H9 (cell line): ENCODE measurements at places on chromosomes 6 and 20. TPM values are rescaled to one million over a fixed set of nuclear protein-coding genes. Genes with fewer than 3 reads are reported as not detected.

The IRAK1BP1 gene
- total RNA-seq, result 3.8 and 4.0 TPM in 2 replicates

The MRAP2 gene
- 8.0 and 8.3 TPM in 2 replicates for total RNA-seq

DNA sequence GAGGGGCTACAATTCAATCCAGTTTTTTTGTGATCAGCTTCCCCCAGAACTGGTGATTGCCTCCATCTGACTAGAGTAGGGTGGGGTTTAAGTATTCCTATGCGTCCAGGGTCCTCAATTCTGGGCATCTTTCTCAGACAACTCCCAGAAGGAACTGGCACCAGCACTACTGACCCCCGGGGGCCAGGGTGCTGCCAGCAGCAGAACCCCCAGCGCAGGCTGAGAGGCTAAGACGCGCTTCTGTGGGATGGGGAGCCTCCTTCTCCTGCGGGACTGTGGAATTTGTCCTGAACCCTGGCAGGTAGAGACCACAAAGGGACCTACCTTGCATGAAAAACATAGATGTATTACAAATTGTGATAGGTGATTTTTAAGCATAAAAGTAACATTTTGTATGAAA lies 124.4 kb downstream of the PACRG start:
- H3K36me3 ChIP-seq, result peaks cover 1% of the 10 kb centered on the region; the same call in 1 of the 3 replicates
- no peak overlapping the region for H3K4me3 ChIP-seq
- no peaks in the 10 kb centered on the region for H3K27me3 ChIP-seq
- DNase-seq, result no peak
- no peaks in the 10 kb centered on the region for H3K4me1 ChIP-seq

GRCh38 chr6:52543262-52543661 lies 33.6 kb downstream of the TRAM2 start:
- peaks cover 16% of the 10 kb centered on the region for H3K4me1 ChIP-seq
- no peaks in the 10 kb centered on the region for H3K36me3 ChIP-seq
- H3K27me3 ChIP-seq, result no peaks in the 10 kb centered on the region
- no peak overlapping the region for H3K27ac ChIP-seq

GRCh38 chr6:130524552-130524951 lies 158.7 kb downstream of the TMEM200A start:
- H3K4me3 ChIP-seq, result no peak overlapping the region
- no peak for DNase-seq
- H3K27me3 ChIP-seq, result no peaks in the 10 kb centered on the region
- no peaks in the 10 kb centered on the region for H3K36me3 ChIP-seq

DNA sequence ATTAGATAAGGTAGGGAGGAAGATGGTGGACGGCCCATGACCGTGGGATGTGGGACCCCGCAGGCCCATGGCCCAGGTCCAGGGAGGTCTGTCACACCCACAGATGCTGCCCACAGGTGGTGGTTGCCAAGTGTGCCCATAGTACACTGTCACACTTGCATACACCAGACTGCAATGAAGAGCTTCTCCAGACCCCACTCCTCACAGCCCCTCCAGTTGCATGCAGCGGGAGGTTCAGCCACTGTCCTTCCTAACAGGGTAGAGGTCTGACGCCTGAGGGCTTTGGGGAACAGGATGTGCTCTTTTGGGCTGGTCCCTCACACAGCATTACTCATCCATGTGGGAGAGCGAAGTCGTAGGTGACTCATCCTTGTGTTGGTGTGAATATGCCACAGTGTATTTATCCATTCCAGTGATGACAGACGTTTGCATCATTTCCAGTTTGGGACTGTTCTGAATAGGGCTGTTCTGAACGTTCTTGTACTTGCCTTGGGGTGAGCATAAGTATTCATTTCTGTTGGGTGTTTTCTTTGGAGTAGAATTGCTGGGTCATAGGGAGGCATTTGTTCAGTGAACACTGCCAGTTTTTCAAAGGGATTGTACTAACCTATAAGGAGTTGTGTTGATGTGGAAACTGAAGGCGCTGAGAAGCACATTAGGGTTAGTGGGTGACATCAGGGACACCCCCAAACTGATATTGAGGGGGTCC lies 10.1 kb upstream of the PYGB start:
- H3K4me1 ChIP-seq, result no peaks in the 10 kb centered on the region
- peak overlapping the region; percentile 2; the same call in 1 of the 3 replicates for H3K4me3 ChIP-seq
- H3K27ac ChIP-seq, result no peak overlapping the region
- H3K36me3 ChIP-seq, result no peaks in the 10 kb centered on the region
